Right cardiac atrium (tissue), 5 donors: ENCODE measurements at places on chromosomes 7 and 10.

GRCh38 chr7:32892521-32893206 lies 1.1 kb upstream of the KBTBD2 start:
- DNase-seq: peak; percentile 44

GRCh38 chr10:130403153-130404075 lies 267.2 kb downstream of the GLRX3 start:
- DNase-seq: no peak

DNA sequence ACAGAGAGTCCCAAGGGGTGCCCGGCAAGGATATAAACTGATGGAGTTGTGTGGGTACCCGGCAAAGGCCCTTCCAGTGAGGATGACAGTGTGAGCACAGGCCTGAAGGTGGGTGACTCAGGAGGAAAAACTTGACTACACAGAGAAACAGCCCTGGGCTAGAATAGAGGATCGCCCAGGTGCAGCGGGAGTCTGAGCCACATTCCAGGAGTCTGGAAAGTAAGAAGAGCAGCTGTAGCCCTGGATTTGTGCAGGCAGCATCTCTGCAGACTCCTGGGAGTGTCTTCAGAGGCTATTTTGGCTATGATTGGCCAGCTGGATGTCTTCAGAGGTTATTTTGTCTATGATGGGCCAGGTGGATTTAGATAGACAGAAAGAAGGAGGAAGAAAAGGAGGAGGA lies 367.6 kb upstream of the MKI67 start:
- DNase-seq: no peak

GRCh38 chr10:488081-488932 lies 201.2 kb downstream of the DIP2C start:
- peak; percentile 33 for DNase-seq

GRCh38 chr10:79264942-79265341 lies 82.3 kb upstream of the PPIF start:
- peak; percentile 65 for DNase-seq

GRCh38 chr10:132745971-132746370 lies 40.0 kb downstream of the NKX6-2 start:
- DNase-seq: no peak

DNA sequence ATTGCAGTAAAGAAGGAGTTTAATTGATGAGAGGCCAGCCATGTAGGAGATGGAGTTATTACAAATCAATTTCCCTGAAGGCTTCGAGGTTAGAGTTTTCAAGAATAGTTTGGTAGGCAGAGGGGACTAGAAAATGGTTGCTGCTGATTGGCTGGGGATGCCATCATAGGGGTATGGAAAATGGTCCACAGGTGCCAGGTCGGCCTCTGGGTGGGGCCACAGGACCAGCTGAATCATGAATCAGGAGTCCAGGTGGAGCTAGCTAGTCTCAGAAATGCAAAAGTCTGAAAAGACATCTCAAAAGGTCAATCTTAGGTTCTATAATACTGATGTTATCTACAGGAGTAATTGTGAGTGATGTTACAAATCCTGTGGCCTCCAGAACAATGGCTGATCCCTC lies 714.0 kb upstream of the GHITM start:
- no peak for DNase-seq

- peak; percentile 64 for DNase-seq
These were observed 17.7 kb downstream of the CCL24 start for GRCh38 chr7:75795831-75796285.

DNA sequence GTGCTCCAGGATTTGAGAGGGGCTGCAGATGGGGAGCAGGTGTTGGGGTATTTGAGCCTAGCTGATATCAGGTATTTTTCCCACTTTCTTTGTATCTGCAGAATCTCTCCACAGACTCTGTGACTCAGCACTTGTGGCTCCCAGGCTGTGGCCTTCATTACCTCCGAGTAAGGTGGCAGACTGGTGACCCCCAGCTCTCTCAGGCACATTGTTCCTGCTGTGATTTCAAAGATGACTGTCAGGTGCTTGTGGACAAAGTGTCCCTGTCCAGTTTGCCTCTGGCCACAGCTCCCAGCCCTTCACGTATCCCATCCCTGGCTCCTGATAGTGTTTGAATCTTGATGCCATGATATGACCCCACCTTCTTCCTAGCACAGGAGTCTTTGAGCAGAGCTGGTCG lies 396.8 kb upstream of the PODXL start:
- DNase-seq: no peak

DNA sequence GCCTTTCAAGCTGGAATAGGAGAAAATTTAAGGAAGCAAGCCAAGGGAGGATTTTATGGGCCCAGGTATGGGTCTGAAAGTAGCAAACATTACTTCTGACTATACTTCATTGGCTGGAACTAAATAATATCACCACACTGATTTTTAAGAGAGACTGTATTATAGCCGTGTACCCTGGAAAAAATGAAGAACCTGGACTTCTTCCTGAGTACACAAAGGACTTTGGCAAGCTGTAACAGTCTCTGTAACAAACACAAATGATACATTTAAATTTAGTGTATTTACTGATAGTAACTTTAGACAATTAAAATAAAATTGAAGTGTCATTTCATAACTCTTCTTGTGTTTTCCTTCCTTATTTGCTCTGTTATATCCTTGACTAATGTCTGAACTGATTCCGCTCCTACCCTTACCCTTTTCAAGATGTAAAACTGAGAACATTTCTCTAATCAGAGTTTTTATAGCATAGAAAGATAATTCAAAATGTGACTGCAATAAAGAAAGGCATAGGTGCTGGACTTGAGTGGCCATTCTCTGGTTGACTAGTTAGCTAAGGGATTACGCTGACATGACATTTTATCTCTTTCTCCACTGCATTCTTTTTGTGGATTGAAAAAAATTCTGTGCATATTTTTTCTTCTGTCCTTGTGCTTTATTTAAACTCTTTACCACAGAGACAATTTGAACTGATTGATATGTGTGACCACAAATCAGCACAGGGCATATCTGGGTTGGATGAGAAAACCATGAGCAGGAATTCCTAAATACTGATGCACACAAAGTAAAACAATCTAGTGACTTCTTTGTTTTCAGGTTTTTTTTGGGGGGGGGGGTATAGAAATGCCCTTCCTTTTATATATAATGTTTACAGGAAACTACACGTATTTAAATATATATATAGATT lies 349.7 kb downstream of the MDFIC start:
- no peak for DNase-seq

DNA sequence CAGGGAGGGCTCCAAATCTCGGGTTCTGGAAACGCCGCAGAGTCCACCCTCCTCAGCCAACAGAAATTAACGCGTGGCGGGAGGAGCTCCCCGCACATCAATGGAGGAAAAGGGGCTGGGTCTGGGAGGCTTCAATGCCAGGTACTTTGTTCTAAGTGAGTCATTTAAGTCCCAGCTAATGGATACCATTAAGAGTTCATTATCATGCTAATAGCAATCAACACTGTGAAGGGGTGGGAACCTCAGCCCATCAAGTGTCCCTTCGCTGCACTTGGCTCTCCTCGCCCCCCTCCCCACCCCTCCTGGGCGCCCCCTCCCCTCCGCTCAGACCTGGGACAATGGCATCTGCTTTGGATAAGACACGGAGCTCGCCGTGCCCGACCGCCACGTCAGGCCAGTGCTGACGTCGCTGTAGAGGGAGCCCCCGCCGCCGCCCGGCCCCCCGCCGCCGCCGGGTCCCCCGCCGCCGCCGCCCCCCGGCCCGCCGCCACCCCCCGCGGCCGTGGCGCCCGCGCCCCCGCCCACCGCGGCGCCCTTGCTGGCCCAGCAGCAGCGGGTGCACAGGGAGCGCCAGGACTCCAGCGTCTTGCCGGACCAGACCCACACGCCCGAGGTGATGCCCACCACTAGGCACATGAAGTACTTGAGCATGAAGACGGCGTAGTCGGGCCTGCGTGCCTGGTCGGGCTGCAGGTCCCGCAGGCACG lies 2.9 kb downstream of the FZD8 start:
- DNase-seq: peak; percentile 59

DNA sequence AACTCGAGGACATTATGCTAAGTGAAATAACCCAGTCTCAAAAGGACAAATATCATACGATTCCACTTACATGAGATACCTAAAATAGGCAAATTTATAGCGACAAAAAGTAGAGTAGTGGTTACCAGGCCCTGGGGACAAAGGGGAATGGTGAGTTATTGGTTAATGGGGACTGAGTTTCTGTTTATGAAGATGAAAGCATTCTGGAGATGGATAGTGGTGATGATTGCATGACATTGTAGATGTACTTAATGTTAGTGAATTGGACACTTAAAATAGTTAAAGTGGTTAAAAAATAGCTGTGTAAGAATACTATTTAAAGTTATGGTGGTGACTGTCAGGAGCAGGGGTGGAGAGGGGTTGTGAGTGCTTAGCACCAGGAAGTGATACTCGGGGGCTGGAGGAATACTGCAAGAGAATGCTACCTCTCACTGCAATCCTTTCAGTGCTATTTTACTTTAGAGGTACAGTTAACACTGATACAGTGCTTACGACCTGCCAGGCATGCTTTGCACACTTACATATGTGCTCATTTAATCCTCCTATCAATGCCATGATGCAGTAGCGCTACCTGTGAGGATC lies 16.7 kb upstream of the TEX36 start:
- no peak for DNase-seq

DNA sequence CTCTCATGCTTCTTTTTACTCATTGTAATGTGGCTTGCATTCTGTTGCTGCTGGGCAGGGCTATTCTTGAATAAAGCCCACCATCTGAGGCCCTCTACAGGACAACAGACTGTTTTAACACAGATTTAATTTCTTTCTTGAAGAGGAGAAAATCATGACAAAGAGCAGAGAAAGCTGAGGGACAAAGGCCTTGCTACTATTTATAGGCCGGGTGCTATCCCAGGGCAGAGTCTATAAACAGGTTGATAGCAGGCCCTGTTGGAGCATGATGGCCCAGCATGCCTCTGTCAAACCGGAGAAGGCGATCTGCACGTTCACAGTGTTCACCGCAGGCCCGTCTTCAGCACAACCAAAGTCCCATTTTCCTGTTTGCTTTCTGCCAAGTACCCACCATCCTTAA lies 3.0 kb downstream of the VIPR2 start:
- no peak for DNase-seq

GRCh38 chr7:55527307-55527706 lies 45.0 kb downstream of the VOPP1 start:
- DNase-seq: no peak

- no peak for DNase-seq
These were observed 78.4 kb downstream of the CUL2 start for GRCh38 chr10:35011771-35012191.

- no peak for DNase-seq
These were observed 60.0 kb downstream of the HGF start for GRCh38 chr7:81709836-81710235.

DNA sequence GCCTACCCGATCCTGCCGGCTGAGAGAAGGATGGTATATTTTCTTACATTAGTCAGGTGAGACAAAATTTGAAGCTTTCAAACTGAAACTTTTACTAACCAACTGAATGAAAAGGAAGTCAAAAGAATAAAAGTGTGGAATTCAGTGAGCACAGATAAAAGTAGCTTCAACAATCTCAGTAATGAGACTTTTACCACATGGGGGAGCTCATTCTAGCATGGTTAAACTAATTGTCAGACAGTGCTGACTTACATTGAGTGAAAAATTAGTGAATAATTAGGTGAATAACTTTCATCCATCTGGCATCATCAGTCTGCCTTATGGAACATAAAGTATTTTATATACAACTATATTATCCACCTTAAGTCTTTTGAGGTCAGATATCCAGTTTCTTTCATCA lies 8.4 kb downstream of the FAM237B start:
- no peak for DNase-seq

DNA sequence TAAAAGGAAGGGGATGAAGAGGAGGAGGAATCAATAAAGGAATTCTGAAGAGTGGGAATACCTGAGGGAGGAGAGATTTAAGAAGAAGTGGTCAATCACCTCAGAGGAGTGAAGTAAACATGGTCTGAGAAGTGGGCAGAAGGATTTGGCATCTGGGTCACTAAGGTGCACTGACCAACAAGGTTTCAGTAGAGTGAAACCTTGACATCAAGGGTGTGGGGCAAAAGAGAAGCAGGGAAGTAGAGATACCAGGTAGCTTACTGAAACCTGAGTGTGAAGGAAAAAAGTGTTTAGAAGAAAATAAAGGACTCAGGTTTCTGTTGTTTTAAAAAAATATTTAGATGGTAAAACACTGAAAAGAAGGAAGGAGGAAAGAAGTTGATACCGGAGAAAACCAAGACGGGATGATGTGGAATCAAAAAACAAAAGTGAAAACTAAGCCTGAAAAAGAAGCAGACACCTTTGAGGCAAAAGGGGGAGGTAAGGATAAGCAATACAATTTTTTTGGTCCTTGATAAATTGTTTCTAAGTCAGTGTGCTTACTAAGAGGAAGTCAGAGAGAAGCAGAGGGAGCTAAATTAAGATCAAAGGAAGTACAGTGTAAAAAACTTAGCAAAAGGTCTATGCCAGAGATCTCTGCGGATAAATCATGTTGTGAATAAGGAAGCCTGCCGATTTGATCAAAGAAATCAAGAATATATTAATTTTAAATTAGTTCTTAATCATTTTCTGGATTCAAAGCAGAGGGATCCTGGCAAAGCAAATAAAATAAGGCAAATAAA lies 137.2 kb upstream of the GPR22 start:
- DNase-seq: no peak

DNA sequence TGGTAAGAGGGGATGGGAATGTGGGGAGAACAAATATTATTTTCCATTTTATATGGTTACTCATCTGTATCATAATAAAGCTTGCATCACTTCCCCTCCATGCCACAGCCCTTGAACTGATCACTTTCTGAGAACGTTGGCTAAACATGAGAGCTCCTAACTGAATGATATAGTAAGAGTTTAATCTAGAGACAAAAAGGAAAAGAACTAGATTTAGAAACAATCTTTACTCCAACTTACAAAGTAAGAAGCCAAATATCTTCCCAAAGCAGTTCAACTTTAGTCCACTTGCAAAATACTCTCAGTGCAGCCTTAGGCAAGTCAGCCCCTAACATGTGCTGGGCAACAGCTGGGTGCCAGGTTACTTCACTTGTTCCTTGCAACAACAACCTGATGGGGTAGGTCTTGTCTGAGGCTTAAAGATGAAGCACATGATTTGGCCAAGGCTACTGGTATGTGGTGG lies 20.3 kb downstream of the SMURF1 start:
- DNase-seq: no peak

- DNase-seq: no peak
These were observed 102.7 kb downstream of the CUBN start for GRCh38 chr10:17026686-17027485.

DNA sequence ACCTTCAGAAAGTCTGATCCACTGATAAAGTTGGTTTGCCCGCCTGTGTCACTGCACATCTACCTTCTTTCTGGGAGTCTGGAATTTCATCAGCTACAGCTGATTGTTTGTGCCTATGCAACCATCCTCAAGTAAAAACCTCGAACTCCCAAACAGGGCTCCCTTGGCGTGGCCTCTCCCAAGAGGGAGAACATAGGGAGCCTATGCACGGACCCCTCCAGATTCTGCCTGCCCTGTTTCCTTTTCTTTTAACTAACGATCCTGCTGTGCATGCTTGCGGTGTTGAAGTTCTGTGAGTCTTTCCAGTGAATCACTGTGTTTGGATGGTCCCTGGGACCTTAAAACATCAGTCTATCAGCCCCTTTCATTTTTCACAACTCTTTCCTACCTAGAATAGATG lies 226.9 kb upstream of the SEMA3D start:
- no peak for DNase-seq
